ENCODE measurements at places on chromosomes 3 and 15.

DNA sequence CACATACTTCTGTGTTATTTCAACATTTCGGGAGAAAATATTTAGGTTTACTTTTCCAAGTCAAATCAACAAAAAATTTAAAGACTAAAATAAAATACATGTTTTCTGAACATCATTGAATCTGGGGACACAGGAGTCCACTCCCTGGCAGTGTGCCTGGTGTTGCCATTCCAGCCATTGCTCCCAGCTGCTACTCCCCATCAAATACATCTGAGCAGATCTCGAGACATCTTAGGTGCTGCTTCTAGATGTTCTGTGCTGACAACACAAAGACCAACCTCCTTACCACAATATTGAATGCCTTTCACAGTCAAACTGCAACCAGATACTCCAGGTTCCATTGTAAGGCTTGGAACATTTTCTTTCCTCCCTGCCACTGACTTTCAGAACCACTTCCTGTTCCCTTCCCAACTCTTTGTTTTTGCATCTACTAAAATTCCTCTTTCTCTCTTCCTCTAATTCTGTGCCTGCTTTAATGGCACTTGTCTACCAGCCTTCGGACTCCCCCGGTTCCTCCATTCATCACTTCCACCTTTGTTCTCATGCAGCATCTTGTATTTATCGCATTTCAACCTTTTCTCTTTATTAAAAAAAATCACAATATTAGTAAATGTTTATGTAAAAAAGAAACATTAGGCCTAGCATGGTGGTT is 81.1 kb upstream of the SLC4A7 start:
- DNase-seq: no peak

DNA sequence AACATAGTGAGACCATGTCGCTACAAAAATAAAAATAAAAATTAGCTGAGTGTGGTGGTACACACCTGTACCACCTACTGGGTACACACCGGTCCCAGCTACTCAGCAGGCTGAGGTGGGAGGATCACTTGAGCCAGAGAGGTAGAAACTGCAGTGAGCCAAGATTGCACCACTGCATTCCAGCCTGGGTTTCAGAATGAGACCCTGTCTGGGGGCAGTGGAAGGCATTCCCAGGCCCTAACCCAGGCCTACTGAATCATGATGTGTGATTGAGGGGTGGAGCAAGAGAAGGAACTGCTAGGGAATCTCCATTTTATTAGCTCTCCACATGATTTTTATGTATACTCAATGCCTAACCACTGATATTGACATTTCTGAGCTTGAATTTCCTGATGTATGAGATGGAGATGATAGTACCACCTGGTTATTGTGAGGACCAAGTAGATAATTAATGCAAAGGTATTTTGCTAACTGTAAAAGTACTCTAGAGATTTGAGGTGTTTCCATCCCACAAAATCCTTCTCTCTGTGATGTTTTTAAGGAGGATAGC is 169.5 kb upstream of the UMPS start:
- no peak for DNase-seq

GRCh38 chr3:68874551-68875348 is 57.6 kb downstream of the TAFA4 start:
- no peak for DNase-seq

GRCh38 chr3:156898296-156898880 is 72.2 kb downstream of the LEKR1 start:
- DNase-seq: no peak

GRCh38 chr3:106862067-106862466 is 515.2 kb upstream of the CCDC54 start:
- DNase-seq: no peak

- DNase-seq: no peak
Observed at GRCh38 chr15:39833515-39833981, 50.9 kb upstream of the FSIP1 start.

DNA sequence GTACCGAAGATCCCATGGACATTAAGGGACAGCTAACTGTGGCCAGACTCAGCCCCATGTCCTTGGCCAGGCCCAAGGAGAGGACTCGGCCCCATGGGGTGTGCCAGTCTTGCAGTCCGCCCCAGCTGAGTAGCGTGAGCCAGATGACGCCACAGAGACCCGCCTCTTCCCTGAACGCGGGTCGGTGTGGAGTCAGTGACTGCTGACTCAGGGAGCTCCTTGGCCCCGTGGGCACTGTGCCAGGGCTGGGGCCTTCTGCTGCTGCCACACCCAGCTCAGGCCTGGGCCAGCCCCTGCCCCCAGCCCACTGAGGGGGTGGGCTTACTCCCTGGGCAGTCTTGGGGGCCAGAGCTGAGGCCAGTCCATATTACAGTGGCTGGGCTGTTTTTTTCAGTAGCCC is 52.8 kb downstream of the PLXNA1 start:
- no peak for DNase-seq

- DNase-seq: peak; percentile 36
Observed at GRCh38 chr3:197750858-197751737, 1.4 kb downstream of the FYTTD1 start.

- DNase-seq: no peak
Observed at GRCh38 chr15:97941572-97941971, 18.9 kb upstream of the ARRDC4 start.

GRCh38 chr15:99504823-99505551 is 60.8 kb upstream of the MEF2A start:
- DNase-seq: no peak

DNA sequence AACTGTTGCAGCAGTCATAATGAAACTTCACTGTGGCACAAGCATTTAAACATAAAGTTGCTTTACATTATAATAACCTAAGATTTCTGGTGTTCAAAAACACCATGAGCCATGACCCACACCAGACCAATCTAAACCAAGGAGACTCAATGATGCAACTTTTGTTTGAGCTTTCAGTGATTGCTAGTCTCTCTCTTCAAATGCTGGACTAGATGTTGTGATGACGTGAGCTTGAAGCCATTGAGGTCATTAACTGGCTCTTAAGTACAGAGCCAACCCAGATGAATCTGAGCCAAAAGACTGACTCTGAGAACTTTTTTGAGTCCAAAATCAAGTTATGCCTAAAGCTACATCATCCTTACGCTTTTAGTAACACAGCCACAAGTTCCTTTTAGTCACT is 36.5 kb downstream of the ATR start:
- DNase-seq: no peak

GRCh38 chr15:92634060-92634459 is 21.5 kb downstream of the FAM174B start:
- DNase-seq: no peak

GRCh38 chr15:29734917-29735572 is 87.2 kb downstream of the TJP1 start:
- no peak for DNase-seq

DNA sequence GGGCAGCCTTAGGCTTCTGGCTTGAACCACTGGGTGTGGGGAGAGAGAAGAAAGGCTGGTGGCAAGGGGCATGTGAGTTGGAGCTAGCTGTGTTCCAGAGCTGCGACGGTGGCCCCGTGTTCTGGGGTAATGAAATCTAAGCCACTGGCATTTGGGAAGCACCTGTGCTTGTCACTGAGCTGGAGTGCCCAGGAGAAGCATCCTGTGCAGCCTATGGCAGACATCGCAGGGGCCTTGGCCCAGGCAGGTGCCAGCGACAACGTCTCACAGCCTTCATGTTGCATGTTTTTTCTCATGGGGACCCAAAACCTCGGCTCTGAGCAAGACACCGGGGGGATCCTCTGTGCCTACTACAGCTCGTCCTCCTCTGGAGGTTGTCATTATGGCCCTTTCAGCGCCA is 91.1 kb upstream of the PLXNA1 start:
- no peak for DNase-seq

- peak; percentile 23 for DNase-seq
Observed at GRCh38 chr3:122533931-122534334, 19.2 kb upstream of the KPNA1 start.

DNA sequence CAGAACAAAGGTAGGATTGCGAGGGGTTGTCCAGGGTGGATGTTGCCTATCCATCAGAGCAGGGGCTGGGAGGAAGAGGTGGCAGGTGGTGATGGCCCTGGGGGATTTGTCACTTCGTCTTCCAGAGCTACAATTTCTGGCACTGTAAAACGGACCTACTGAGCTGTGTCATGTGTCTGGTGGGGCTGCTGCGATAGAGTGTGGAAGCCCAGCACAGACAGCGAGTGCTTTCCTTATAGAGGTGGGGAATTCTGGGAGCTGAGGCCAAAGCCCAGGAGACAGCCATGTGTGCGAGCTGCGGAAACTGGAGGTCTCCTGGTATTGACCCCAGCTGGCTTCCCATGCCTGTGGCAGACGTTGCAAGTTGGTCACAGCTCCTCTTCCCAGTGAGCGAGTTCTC is 61.2 kb upstream of the SEC22A start:
- DNase-seq: no peak

- DNase-seq: no peak
Observed at GRCh38 chr15:35167675-35168074, 82.6 kb upstream of the NANOGP8 start.

DNA sequence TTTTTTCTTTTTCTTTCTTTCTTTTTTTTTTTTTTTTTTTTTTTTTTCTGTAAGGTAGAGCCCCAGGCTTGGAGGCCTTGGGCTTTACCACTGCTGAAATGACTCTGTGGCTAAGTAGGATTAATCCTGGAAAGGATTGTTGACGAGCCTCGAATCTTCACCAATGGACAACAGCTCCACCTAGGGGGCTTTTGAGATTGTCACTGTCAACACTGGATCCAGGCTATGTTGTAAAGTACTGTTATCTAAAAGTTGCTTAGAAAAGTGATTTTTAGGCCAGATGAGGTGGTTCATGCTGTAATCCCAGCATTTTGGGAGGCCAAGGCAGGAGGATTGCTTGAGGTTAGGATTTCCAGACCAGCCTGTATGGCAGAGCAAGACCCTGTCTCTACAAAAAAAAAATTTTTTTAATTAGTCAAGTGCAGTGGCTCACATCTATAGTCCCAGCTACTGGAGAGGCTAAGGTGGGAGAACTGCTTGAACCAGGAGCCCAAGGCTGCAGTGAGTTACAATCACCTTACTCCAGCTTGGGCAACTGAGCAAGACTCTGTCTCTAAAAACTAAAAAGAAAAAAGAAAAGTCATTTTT is 41.6 kb downstream of the KLHL18 start:
- peak; percentile 18 for DNase-seq

DNA sequence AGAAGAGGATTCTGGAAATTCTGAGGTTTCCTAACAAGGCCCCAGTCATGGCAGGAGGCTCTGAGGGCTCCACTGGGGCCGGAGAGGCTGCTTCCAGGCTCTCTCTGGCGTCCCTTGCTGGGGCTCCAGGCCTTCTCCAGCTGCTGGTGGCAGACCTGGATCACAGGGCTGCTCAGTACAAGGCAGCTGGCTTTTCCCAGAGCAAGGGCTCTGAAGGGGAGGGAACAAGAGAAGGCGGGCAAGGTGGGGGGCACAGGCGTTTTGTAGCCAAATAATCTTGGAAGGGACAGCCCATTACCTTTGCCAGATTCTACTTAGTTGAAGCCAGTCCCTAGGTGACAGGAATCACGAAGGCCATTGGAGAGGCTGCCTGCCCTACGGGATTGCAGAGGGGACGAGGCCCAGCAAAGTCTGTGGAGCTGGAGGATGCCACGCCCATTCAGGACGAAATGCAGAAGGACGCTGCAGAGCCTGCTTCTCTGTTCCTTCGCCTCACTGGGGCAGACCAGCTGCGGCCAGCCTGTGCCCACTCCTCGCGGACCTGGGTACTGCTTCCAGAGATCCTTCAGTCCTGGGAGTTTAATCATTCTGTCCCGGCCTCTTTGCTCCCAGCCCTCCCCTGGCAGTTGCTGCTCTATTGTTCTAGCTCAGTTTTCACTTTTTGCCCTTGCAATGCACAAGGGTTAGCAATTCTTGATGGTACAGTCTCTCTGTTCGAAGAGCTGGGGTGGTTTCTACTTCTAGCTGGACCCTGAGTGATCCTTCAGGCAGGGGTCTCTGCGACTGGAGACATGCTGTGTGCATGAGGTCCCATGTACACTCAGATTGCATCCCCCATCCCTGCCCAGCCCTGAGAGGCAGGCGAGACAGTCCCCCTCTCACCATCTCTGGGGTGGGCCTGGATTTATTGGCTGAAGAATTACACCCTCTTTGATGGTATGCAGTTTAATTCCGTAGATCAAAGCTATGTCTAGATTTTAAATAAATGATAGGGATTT is 149.3 kb upstream of the MEF2A start:
- DNase-seq: no peak

DNA sequence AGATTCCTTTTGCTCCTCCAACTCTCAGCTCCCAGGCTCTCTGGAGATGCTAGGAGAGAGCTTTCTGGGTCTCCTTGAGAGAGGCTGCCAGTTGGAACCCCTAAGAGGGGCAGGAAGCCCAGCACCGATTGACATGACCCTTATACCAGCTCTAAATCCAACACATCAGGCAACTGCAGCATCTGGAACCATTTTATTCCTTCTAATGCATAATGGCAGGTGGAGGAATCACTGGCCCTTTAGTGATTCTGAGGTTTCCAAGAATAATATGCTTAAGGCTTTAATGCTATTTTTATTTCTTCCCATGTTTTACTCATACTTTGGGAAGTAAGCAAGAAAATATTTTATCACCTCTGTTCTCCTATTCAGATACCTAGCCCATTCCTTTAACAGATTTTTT is 60.3 kb upstream of the TEX264 start:
- no peak for DNase-seq

DNA sequence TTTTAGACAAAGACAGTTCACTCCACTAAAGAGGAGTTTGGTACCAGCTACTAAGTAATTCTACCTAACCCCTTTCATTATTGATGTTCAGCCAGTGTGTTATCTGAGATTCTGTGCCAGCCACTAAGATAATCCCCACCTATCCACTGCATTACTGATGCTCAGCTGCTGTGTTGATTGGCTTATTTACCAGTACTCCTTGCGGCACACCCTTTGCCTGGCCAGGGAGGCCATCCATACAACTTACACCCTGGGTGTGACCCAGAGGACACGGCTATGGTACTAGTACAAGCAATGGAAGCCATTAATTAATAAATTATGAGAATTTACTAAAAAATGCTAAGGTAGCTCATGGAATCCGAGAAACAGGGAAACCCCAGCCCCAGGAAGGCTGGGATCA is 290.7 kb upstream of the CTNNB1 start:
- no peak for DNase-seq

GRCh38 chr3:114083112-114083511 is 26.6 kb downstream of the QTRT2 start:
- no peak for DNase-seq

DNA sequence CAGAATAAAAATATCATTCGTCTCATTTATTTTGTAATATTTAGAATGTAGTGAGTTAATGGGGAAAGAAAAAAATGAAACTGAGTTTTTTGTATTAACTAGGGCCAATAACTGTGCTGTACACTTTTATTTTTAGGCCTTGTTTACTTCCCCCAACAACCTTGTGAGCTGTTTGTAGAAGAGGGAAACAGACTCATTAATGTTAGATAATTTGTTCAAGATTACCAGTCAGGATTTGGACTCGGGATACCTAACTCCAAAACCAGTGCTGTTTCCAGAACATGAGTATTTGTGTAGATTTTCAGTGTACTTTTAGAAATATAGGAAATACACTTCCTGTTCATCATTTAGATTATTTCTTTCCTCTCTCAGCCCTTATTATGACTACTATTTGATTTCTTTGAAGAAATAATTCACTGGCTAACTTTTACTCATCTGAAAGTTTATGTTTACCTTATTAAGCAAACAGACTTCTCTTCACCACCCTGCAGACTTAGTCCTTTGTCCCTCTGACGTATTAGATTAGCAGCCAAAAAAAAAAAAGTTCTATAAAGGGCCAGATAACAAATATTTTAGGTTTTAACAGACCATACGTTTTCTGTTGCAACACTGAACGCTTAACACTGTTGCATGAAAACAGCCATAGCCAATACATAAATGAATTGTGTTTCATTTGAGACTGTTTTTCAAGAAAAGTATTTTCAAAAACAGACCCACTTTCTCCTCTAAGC is 192.5 kb upstream of the CGNL1 start:
- no peak for DNase-seq

GRCh38 chr3:69585472-69585871 is 153.8 kb upstream of the MITF start:
- no peak for DNase-seq

Data from stimulated activated CD4-positive, alpha-beta T cell treated with anti-CD3 and anti-CD28 coated beads, TNF-alpha, amount 100 ng/mL, for 48 hours (primary cell).